ENCODE measurements at places on chromosomes 12 and 14.

DNA sequence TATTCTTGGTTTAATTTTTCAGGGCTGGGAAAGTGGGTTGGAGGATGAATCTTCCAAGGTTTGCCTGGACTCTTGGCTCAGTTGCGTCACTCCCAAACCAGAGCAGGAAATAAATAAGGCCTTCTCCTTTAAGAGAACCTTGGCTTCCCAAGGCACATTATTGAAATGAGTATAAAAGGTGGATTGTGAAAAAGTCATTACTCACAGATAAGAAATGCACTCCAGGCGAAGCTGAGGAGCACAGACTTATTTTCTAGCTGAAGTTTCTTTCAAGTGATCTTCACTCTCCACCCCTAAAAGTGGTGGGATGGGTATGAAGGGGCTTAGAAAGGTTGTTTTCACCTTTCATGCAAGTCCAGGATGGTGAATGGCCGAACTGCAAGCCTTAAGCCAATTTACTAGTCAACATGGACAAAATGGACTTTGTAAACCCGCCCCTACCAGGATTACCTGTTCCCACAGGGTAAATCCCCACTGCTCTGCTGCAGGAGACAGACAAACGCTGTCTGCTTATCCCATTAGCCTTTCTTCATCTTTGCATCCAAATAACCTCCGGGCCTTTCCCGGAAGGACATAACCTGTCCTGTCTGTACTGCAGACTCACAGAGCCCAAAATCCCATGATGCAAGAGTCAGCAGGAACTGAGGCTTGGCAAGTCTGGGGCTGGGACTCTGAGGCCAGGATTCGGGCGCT, 207.6 kb downstream of the BCL11B start:
- DNase-seq: no peak

DNA sequence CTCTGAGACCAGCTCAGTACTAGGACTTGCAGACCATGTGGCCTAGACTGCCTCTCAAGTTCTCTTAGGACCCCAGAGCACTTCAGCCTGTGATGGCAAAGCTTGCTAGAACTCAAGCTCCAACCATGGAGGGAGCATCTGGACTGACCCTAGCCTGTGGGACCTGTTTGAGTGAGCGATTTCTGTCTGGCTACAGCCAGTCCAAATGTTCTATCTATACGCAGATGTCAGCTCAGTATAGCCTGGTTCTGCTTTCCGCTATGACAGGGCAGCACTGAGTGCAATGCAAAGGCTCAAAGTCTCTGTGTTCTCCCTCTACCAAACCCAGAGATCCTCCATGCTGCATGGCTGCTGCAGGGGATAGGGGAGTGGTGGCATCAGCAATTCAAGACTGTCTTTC, 20.7 kb upstream of the PPM1H start:
- no peak for DNase-seq

DNA sequence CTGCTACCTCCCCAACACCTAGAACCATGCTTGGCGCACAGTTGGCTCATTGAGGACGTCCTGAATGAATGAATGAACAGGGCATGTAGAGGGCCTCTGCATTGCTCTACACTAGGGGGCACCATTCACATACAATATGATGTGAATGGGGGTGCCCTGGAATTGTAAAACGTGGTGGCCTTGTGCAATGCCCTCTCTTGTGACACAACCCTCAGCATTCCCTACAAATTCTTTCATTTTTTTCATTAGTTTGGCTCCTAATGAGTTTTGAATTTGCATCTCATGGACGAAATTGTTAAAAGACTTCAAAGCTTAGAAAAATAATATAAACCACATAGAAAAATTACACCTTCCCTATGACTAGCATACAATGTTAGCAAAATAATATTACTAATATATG, 2.3 kb upstream of the DIO2 start:
- no peak for DNase-seq

GRCh38 chr12:54270345-54270744, 9.6 kb downstream of the CBX5 start:
- no peak for DNase-seq

DNA sequence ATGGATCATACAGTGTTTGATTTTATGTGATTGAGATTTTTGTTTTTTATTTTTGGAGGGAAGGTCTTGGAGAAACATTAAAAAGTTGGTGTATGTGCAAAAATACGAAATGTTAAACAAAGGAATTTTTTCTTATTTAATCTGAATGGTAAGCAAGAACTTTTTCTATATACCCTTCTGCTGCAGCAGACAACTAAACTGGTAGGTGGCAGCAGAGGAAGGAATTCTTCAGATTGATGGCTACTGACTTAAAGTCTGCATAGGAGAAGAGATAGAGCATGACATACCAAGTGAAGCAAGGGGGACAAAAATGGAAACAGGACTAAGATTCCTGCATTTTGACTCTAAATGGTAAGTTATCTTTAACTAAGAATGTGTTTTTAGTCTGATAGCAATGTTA, 42.0 kb upstream of the A2ML1 start:
- DNase-seq: no peak

GRCh38 chr12:117212563-117213190, 22.4 kb upstream of the FBXO21 start:
- DNase-seq: peak; percentile 49

Data from activated naive CD8-positive, alpha-beta T cell treated with anti-CD3 and anti-CD28 coated beads, Interleukin-2, amount 10 ng/mL, durations not matched to agents 7 days and 5 days (primary cell).